ENCODE measurements at places on chromosomes 12 and 14.
A peak's percentile ranks its signal among the peaks of the same experiment; 100 is the strongest.

- DNase-seq, result peak; percentile 20
Observed at GRCh38 chr12:27771481-27772327, 8.3 kb upstream of the KLHL42 start.

DNA sequence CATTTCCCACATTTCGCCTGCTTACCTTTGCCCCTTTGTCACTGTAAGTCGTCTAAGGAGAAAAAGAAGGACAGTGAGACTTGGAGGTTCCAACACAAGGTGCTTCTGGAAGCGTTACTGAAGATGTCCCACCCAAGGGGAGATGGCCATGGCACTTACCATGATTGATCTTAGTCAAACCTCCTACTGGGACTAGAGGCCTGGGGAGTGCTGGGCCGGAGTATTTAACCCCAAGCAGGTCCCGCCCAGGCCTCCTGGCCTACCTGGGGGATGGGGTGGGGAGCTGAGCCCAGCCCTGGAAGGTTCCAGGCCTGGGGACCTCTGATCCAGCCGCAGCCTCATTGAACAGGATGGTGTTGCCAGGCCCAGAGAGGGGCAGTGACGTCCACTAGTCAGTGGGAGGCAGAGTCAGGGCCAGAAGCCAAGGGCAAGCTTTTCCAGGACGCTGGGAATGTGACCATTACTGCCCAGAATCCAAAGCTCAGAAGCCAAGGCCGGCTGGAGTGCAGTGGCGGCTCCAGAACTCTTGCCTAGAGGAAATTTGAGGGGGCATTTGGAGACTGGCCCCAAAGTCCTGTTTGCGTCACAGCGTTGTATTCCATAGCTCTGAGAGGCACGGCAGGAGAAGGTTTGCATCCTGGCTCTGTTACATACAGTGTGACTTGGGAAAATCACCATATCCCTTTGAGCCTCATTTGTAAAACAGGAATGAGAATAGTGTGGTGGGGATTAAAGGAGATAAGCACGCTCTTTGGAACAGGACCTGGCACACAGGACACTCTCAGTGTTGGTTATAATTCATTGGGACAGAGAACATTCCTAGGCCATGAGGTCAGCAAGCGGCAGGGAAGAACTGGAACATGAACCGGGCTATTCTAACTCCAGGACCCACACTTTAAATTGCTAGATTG, at the start of gene HPD:
Gene HPD (minus strand): TSS at position 198 of the 911 bp plus-strand sequence. CDS start 36 bp downstream, at position 162.
- DNase-seq, result no peak

- no peak for DNase-seq
Observed at GRCh38 chr14:68736471-68736871, 56.4 kb downstream of the ZFP36L1 start.

DNA sequence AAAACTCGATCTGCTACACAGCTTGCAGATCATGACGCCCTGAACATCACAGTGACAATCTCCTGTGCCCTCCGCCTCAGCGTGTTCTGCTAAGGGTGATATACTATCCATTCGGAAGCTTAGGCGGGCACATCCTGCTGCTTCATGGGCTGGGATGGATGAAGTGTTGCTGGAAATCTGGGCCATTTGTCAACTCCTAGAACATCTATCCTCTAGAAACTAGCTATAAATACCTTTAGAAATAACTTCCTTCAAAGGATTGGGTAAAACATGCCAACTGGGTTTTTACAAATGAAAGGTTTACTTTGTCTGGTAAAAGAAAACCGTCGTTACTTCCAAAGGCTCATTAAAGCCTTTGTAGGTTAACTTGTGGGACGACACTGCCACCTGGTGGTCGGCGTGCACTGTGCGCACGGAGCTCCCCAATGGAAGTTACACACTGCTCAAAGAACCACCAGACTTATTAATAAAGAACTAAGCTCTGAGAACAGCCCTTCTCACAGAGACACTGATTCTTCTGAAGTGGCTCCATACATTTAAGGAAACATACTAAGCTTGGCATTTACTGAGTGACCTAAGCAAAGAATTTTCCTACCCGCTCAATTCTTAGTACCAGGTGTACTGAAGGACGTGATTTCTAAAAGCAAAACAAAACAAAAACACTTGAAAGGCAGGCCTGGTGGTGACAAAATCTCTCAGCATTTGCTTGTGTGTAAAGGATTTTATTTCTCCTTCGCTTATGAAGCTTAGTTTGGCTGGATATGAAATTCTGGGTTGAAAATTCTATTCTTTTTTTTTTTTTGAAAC, 21.6 kb upstream of the CACNA2D4 start:
- no peak for DNase-seq

DNA sequence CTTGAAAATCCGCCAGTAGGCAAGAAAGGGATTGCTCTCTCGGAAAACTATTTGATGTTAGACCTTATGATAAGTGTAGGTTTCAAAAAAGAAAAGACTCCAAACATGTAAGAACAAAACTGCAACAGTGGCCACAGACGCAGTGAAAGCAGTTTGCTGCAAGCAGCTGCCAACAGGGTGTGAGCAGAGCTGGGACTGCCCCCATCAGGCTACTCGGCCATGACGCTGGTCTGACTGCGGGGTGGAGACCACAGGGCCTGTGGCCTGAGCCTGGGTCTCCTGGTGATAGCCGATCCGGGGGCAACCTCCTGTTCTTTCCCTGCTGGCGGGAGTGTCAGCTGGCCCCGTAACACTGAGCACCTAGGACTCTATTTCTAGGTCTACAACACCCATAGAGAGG, 63.2 kb downstream of the AMN start:
- DNase-seq, result peak; percentile 2

All from epithelial cell of prostate (primary cell).